Glomerular endothelial cell (primary cell): ENCODE measurements at places on chromosomes 1 and 21. TPM values are rescaled to one million over a fixed set of nuclear protein-coding genes. Genes with fewer than 3 reads are reported as not detected.

The SPRR2E gene
- not detected in 2 replicates for total RNA-seq

The FCGR1A gene
- total RNA-seq, result not detected in 2 replicates

The ZBTB37 gene
- 4.6 and 5.0 TPM in 2 replicates for total RNA-seq

The KCNA3 gene
- not detected in 2 replicates for total RNA-seq

The FAM229A gene
- 3.5 and 5.5 TPM in 2 replicates for total RNA-seq

The NES gene
- total RNA-seq, result 250 and 276 TPM in 2 replicates

The C2CD2 gene
- 26.6 and 31.7 TPM in 2 replicates for total RNA-seq

The ORC1 gene
- 1.6 and 3.3 TPM in 2 replicates for total RNA-seq

The AADACL3 gene
- not detected in 2 replicates for total RNA-seq

The CLEC20A gene
- not detected in 2 replicates for total RNA-seq

The MRPS15 gene
- 59.2 and 82.6 TPM in 2 replicates for total RNA-seq

The HSD3B1 gene
- not detected in 2 replicates for total RNA-seq

The EPS8L3 gene
- not detected in 2 replicates for total RNA-seq

The PGLYRP3 gene
- not detected in 2 replicates for total RNA-seq

The CD1E gene
- not detected in 2 replicates for total RNA-seq

The CFH gene
- total RNA-seq, result 1.5 and 14.0 TPM in 2 replicates

The HLX gene
- total RNA-seq, result 27.3 and 30.4 TPM in 2 replicates

The ATXN7L2 gene
- total RNA-seq, result 2.3 and 4.3 TPM in 2 replicates

The CDC20 gene
- 15.2 and 38.9 TPM in 2 replicates for total RNA-seq

The SLC44A3 gene
- 1.5 and 3.7 TPM in 2 replicates for total RNA-seq

The LAMB3 gene
- 6.7 and 24.5 TPM in 2 replicates for total RNA-seq

The OR2L13 gene
- not detected in 2 replicates for total RNA-seq

The MAD2L2 gene
- 30.0 and 35.1 TPM in 2 replicates for total RNA-seq

The NUAK2 gene
- total RNA-seq, result 14.4 and 17.7 TPM in 2 replicates

The CDK11A gene
- total RNA-seq, result 19.7 and 25.9 TPM in 2 replicates

The HSPB7 gene
- total RNA-seq, result not detected in 2 replicates

The SHE gene
- 47.3 and 52.3 TPM in 2 replicates for total RNA-seq

The ANXA9 gene
- total RNA-seq, result 0.19 TPM in 1 of 2 replicates, not detected in the other

The KIF26B gene
- 2.9 and 4.0 TPM in 2 replicates for total RNA-seq

The SDHC gene
- 69.4 and 92.9 TPM in 2 replicates for total RNA-seq

The ZNF672 gene
- 21.8 and 23.3 TPM in 2 replicates for total RNA-seq

The GJA5 gene
- 0.10 and 31.7 TPM in 2 replicates for total RNA-seq

The LENEP gene
- total RNA-seq, result not detected in 2 replicates

The YIPF1 gene
- 27.8 and 29.3 TPM in 2 replicates for total RNA-seq

The RGS13 gene
- total RNA-seq, result not detected in 2 replicates

The C1orf53 gene
- 0.34 and 3.1 TPM in 2 replicates for total RNA-seq

The AMY2A gene
- total RNA-seq, result not detected in 2 replicates

The GBP1 gene
- total RNA-seq, result 24.7 and 60.4 TPM in 2 replicates

The LCE1D gene
- not detected in 2 replicates for total RNA-seq

The GLUL gene
- total RNA-seq, result 107 and 129 TPM in 2 replicates

The ARHGAP30 gene
- not detected in 2 replicates for total RNA-seq

The TCHHL1 gene
- not detected in 2 replicates for total RNA-seq
